ENCODE measurements at places on chromosomes 7 and 10.
A peak's percentile ranks its signal among the peaks of the same experiment; 100 is the strongest.

GRCh38 chr10:90885176-90885575 is 13.4 kb downstream of the RPP30 start:
- DNase-seq, result no peak

DNA sequence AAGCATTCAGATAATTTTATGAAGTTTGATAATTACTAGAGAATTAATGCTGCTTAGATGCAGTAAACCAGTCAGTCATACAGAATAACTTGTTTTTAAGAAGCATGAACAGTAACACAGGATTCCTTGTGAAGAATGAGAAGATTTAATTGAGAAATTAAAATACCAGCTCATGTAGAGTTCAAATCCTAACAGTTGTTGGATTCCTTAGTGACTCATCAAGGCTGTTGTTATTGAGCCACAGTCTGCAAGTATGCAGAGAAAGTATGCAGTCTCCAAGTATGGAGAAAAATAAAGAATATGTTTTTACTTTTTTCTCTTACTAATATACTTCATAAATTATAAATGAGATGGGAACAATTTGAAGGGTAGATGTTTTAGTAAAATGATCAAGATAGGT is 30.2 kb upstream of the CYP26C1 start:
- no peak for DNase-seq

GRCh38 chr7:79489371-79489770 is 35.9 kb upstream of the MAGI2 start:
- no peak for DNase-seq

DNA sequence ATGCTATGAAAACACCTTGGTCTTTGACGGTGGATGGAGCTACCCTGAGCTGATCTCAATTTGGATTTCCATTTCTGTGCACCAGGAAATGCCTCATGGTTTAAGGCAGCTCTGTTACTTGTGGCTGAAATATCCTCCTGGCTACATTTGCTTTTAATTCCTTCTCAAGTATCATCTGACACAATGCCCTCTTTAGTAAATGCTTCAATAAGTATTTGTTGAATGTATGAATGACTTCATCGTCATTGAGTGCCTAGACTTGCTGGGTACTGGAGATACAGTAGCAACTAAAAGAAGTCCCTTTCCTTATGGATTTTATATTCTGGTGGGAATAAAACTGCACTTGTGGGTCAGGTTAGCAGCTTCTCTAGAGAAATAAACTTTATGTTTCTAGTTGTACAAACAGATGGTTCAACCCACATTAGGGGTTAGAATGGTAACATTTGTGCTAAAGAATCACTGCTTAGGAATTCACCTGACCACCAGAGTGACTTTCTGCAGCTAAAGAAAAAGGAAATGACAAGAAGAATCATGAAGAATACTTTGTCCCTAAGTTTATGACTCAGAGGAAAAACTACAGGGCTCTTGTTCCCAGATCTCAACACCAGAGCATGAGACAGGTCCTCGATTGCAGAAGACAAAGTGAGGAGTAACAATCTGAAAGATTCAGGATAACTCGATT is 21.8 kb upstream of the SMNDC1 start:
- no peak for DNase-seq

- DNase-seq, result peak; percentile 55
Observed at GRCh38 chr7:8217200-8218068, 44.5 kb downstream of the ICA1 start.

- DNase-seq, result no peak
Observed at GRCh38 chr10:11208243-11208642, 190.6 kb downstream of the CELF2 start.

- no peak for DNase-seq
Observed at GRCh38 chr10:11684717-11685645, 57.2 kb upstream of the ECHDC3 start.

DNA sequence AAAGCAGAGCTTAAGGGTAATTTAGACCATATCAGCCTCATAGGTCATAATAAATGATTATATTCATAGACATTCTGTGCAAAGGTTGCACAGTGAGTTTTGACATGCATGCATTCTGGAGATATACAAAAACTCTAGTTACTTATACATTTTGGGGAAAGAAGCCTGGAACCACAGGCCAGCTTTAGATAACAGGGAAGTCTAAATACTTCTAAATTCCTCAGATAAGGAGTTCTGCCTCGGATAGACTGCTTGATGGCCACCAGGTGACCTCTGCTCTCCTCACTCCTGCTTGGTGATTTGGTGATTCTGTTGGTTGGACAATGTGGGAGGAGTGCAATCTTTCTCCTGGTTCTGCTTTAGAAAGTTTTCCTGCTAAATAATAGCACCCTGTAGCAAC is 77.9 kb downstream of the SGMS1 start:
- no peak for DNase-seq

GRCh38 chr7:122520971-122521555 is 177.9 kb downstream of the RNF133 start:
- DNase-seq, result no peak

DNA sequence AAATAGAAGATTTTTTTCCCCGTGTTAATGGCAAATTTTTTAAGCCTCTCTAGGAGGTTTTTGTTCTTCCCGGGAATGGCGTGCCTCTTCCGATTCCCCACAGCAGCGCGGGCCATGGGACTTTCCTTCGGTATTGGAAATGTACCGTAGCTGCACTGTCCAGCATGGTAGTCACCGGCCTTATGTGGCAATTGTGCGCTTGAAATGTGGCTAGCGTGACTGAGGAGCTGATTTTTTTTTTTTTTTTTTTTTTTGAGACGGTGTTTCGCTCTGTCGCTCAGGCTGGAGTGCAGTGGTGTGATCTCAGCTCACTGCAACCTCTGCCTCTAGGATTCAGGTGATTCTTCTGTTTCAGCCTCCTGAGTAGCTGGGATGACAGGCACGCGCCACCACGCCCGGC is 938 bp upstream of the TCTN3 start:
- DNase-seq, result no peak

GRCh38 chr7:30752979-30753378 is 1.0 kb downstream of the INMT start:
- no peak for DNase-seq

- DNase-seq, result no peak
Observed at GRCh38 chr10:24947304-24948097, 4.9 kb downstream of the PRTFDC1 start.
